Left ventricle myocardium inferior (tissue), 1 donor: ENCODE measurements at places on chromosomes 3 and 15. TPM values are rescaled to one million over a fixed set of nuclear protein-coding genes. Genes with fewer than 3 reads are reported as not detected.

IFT122 gene
- total RNA-seq, result 16.5 TPM

POLR2H gene
- 24.3 TPM for total RNA-seq

DNA sequence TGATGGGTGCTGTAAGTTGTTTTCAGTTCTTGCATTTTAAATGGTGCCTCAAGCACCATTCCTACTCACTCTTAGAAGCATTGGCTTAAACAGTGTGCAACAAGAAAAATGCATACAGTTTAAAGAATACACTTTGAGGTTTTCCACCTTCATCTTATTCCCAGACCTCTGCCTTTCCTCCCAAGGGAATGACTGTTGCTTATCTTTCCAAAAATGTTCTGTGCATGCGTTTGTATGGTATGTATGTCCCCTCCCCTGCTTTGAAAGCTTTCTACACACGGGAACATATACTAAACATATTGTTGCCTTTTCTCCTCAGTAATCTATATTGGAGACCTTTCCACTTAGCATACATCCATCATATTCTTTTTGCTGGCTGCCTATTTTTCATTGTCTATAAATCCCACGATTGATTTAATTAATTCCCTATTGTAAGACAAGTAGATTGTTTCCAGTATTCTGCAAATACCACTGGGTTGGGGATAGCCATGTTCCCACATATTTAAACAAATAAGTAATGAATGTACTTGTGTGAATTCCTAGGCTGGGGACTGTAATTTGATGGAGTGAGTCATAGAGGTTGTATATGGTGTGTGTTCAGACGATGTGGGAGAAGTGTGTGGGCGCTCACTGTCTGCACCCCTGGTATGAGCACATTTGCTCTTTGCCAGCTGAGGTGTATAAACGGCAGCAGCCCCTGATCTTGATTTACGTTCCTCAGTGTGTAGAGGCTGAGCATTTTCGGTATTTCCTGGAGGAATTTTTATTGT is 5.8 kb downstream of the TRAK1 start:
- H3K4me3 ChIP-seq, result no peak overlapping the region
- H3K27ac ChIP-seq, result peak overlapping the region; percentile 87
- peaks cover 5% of the 10 kb centered on the region for H3K36me3 ChIP-seq
- H3K4me1 ChIP-seq, result peaks cover 97% of the 10 kb centered on the region

LRTM1 gene
- total RNA-seq, result not detected

DNA sequence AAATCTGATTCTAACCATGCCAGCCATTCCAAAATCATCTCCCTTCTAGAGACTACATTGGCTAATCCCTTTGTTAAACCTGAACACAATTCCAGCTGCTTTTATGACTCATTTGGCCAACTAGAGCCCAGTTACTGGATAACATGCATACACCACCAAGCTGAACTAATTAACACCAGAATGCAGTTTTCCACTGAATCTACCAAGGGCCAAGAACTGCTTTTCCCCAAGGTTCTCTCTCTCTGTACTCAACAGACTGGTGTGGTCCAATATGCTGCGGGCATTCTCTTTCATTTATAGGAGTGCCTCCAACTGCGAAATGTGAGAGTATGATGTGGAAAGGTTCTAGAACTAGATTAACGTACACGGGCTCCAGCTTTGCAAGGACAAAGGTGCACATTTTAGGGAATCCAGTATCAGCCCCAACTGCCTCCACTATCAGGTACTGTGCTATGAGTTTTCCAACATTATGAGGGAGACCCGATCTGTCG is 1.5 kb downstream of the CHSY1 start:
- H3K27me3 ChIP-seq, result no peaks in the 10 kb centered on the region
- peak overlapping the region; percentile 89 for H3K4me3 ChIP-seq
- peaks cover 73% of the 10 kb centered on the region for H3K4me1 ChIP-seq
- peaks cover 3% of the 10 kb centered on the region for H3K36me3 ChIP-seq

GRCh38 chr3:126997455-126998038 is 14.6 kb downstream of the PLXNA1 start:
- H3K4me1 ChIP-seq, result peaks cover 91% of the 10 kb centered on the region
- H3K36me3 ChIP-seq, result no peaks in the 10 kb centered on the region
- H3K27me3 ChIP-seq, result no peaks in the 10 kb centered on the region
- no peak overlapping the region for H3K27ac ChIP-seq
- H3K4me3 ChIP-seq, result no peak overlapping the region

GRCh38 chr3:146838221-146838620 is 233.1 kb upstream of the PLSCR5 start:
- H3K4me1 ChIP-seq, result no peaks in the 10 kb centered on the region
- no peaks in the 10 kb centered on the region for H3K27me3 ChIP-seq
- H3K27ac ChIP-seq, result no peak overlapping the region

DNA sequence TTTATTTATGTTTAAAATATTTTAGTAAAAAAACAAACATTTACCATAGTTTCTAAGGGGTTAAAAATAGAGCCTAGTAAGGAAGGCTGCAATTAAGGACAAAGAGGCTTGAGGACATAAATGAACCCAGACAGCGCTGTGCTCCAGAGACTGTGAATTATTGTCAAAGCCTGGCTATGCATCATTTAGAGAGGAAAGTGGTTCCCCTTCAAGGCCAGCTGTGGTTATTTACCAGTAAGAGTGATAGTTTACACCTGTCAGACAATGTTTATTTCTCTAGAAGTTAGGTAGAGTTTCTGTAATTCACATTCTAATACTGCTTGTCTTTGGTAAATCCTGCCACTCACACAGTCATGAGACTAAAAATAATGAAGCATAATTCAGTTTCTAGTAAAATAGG is 32.4 kb upstream of the PIK3R4 start:
- DNase-seq, result no peak
- no peaks in the 10 kb centered on the region for H3K36me3 ChIP-seq
- peaks cover 10% of the 10 kb centered on the region for H3K4me1 ChIP-seq

- H3K27ac ChIP-seq, result no peak overlapping the region
- no peaks in the 10 kb centered on the region for H3K27me3 ChIP-seq
- no peak overlapping the region for H3K4me3 ChIP-seq
Measured at GRCh38 chr15:89669309-89669865, 9.8 kb downstream of the PLIN1 start.

IQCF6 gene
- total RNA-seq, result not detected

DNA sequence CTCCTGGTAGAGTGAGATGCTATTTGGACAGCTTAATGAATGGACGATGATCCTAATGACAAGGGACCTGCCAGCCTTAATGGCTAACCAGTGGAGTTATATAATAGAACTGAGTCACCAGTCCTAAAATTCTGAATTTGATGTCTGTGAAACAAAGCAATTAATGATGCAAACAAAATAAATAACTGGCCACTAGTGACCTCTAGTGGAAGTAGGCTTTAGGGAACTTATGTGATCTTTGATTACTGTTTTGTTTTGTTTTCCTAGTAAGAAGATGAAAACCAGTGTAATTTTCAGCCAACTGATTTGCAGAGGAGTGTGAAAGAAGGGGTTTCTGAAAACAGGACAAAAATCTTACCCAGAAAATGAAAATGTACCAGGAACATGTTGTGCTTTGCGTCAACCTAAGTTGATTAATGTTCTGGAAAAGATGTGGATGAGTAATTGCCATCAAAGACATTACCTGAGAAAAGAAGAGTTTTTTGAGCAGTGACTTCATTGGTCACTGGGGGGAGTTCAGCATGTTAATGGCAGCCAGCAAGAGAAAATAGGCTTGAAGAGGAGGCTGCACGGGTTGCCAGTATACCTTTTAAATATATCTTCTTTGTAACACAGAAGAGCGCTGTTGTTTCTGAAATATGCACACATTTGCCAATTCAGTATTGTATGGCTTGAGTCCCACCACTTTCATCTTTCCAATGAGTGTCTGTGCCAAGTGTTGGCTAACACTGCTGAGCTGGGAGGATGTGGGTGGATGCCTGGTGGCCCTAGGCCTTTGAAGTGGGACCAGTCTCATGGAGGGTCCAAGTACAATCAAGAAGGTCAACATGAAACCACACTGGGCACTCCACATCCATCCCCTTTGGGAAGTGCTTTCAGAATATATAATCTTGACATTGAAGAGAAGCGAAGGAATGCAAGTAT is 9.3 kb downstream of the VEPH1 start:
- H3K4me3 ChIP-seq, result no peak overlapping the region
- no peak for DNase-seq
- H3K27ac ChIP-seq, result no peak overlapping the region

- H3K27me3 ChIP-seq, result no peaks in the 10 kb centered on the region
- H3K4me1 ChIP-seq, result peaks cover 34% of the 10 kb centered on the region
- no peak for DNase-seq
- no peak overlapping the region for H3K27ac ChIP-seq
Measured at GRCh38 chr3:38472342-38472741, 18.7 kb downstream of the ACVR2B start.

GRCh38 chr15:98518823-98519561 is 129.3 kb upstream of the IGF1R start:
- H3K4me1 ChIP-seq, result no peaks in the 10 kb centered on the region
- H3K36me3 ChIP-seq, result no peaks in the 10 kb centered on the region
- peaks cover 5% of the 10 kb centered on the region for H3K27me3 ChIP-seq
- DNase-seq, result no peak
- H3K27ac ChIP-seq, result no peak overlapping the region
- no peak overlapping the region for H3K4me3 ChIP-seq

DNA sequence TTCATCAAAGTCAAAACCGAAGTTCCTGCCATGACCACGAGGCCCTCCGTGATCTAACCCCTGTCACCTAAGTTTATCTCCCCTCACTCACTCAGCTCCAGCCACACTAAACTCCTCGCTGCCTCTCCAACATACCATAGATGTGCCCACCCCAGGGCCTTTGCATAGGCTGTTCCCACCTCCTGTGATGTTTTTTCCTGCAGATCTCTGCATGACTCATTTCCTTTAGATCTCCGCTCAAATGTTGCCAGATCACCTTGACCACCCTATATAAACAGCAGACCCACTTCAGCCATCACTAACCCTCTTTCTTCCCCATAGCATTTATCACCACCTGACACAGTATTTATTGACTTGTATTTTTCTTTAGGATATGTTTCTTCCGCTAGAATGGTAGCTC is 58.5 kb downstream of the HRH1 start:
- no peak overlapping the region for H3K27ac ChIP-seq
- H3K4me3 ChIP-seq, result no peak overlapping the region
- no peaks in the 10 kb centered on the region for H3K27me3 ChIP-seq

DNA sequence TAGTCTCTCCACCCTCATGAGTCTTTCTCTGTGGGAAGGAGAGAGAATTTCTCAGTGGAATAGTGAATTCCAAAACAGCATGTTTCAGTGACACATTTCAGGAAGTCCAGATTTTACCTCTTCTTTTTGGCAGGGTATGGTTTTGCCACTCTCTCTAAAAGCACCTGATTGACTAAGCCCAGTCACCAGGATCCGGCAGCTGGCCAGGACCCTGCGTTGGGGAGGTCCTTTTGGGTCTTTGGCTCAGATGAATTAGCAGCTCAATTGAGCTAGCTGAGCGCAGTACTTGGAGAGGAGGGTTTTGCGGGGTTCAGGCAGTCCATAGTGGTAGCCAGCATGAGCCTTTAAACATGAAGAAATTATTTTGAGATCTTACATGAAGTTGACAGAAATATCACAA is 548.2 kb downstream of the PDCD6IP start:
- no peak overlapping the region for H3K4me3 ChIP-seq
- H3K27ac ChIP-seq, result no peak overlapping the region
- H3K36me3 ChIP-seq, result no peaks in the 10 kb centered on the region
- no peaks in the 10 kb centered on the region for H3K4me1 ChIP-seq
- DNase-seq, result no peak

DNA sequence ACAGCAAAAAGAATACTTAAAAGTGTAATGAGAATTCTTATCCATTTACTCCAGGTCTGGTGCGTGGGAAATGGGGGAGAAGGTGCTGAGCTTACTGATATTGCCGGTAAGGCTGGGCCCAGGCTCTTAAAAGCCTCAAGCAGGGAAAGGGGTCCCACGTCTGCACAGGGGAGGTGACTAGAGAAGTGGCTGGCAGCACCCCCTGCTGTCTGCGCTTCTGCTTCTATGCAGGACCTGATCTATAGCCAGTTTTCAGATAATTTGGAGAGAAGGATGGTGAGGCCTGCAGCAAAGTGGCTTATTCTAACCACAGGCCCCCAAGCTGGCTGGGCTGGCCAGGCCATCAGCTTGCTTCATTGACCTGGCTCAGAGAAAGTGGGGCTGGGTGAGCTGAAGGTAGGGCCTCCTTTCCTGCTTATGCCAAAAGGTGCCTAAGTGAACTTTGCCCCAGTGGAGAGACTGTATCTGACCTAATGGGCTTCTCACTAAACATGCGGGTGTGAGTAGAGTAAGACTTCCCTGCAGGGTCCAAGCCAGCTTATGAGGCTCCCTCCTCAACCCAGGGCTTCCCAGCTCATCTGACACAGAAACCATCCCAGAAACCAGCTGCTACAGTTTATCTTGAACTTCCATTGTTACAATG is 30.9 kb upstream of the ATP1B3 start:
- H3K4me1 ChIP-seq, result peaks cover 5% of the 10 kb centered on the region
- no peak overlapping the region for H3K27ac ChIP-seq
- no peaks in the 10 kb centered on the region for H3K36me3 ChIP-seq
- no peak for DNase-seq
- no peaks in the 10 kb centered on the region for H3K27me3 ChIP-seq
- no peak overlapping the region for H3K4me3 ChIP-seq

GRCh38 chr3:35484929-35485530 is 154.3 kb upstream of the ARPP21 start:
- DNase-seq, result no peak
- H3K36me3 ChIP-seq, result no peaks in the 10 kb centered on the region
- H3K27me3 ChIP-seq, result no peaks in the 10 kb centered on the region
- H3K4me3 ChIP-seq, result no peak overlapping the region
- H3K4me1 ChIP-seq, result no peaks in the 10 kb centered on the region
- no peak overlapping the region for H3K27ac ChIP-seq

GRCh38 chr3:58388550-58389091 is 45.0 kb downstream of the PDHB start:
- H3K27ac ChIP-seq, result peak overlapping the region; percentile 72
- H3K27me3 ChIP-seq, result no peaks in the 10 kb centered on the region
- DNase-seq, result no peak

FBXW12 gene
- not detected for total RNA-seq

DNA sequence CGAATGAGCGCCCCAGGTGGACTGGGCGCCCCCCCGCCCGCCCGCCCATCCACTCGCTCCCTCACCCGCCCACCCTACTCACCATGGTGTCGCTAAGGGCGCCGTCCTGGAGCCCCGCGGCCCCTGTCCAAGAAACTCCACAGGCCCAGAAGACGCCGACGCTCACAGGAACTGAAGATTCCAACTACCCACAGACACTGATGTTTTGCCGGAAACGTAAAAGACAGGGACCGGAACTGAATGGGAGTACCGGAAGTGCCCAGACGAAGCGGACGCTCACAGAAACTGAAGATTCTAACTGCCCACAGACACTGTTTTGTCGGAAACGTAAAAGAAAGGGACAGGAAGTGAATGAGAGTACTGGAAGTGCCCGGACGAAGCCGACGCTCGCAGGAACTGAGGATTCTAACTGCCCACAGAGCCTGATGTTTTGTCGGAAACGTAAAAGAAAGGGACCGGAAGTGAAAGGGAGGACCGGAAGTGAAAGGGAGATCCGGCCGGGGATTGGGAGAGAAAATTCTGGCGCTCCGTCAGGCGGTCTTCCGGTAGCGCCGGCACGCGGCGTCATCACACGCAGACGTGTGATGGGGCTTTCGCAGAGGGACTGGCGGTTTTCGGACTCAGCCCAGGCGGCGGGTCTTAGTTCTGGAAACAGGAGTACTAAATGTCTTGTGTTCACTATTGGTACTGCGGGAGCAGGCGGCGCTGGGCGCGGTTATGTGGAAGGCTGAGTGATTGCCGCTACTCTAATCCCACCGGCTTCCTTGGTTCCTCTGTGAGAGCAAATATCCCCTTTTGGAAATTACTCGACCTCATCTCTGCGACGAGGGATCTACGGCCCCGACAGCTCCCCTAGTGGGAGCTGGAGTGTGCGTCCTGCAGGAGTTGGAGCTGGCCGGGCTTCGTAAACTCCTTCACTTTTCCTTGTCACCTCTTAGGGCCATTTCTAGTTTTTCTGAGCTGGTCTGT is at the start of gene ISY1:
Gene ISY1 (minus strand): TSS at position 173 of the 969 bp plus-strand sequence. CDS start 88 bp downstream, at position 85.
- peaks cover 34% of the 10 kb centered on the region for H3K4me1 ChIP-seq
- H3K36me3 ChIP-seq, result peaks cover 35% of the 10 kb centered on the region
- H3K27me3 ChIP-seq, result no peaks in the 10 kb centered on the region
- peak; percentile 86 for DNase-seq
- H3K4me3 ChIP-seq, result peak within 1 kb of the TSS; percentile 93
